ENCODE measurements at places on chromosomes 1 and 21.

DNA sequence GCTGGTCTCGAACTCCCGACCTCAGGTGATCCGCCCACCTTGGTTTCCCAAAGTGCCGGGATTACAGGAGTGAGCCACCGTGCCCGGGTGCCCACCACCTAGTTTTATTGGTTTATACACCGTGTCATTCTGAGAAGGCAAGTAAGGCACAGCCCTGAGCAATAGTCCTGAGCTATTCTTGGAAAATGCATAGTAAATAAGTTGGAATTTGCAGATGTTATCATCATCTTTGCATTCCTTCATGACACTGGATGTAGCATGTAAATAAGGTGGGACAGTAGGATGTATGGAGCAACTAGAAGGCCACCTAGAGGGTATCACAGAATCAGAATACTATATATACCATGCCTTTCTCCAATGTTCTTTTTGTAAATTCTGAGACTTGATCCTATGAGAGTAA lies 11.0 kb downstream of the TOR1AIP2 start:
- DNase-seq: no peak

DNA sequence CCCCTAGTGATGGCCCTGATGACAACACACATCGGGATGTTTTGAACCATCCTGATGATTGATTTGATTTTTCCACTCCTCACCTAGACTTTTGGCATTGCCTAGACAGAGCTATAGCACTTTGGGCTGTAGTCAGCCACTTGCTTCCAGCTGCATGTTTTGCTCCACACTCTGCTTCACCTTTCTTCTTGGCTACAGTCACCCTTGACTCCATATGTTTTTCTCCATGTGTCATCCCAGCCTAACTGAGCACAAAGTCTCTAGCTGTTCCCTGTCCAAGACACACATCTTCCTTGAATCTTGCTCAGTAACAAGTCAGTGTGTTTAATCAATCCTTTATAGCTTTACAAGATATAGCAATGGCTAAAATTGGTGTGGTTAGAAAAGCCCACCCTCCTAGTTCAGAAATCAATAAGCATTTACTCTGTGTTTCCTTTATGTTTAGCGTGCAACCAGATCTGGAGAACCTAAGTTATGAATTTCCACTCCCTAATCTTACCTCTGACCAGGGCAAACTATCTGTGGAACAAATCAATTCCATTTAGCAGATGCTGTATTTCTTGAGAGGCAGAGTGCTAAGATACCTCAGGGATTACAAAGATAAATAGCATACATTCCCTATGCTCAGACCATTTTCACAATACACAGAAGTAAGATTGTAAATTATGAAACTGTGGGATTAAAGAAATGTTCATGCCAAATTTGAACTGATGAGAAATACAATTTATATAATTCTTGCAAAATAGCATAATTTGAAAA lies 98.4 kb upstream of the LYPLAL1 start:
- no peak for DNase-seq

DNA sequence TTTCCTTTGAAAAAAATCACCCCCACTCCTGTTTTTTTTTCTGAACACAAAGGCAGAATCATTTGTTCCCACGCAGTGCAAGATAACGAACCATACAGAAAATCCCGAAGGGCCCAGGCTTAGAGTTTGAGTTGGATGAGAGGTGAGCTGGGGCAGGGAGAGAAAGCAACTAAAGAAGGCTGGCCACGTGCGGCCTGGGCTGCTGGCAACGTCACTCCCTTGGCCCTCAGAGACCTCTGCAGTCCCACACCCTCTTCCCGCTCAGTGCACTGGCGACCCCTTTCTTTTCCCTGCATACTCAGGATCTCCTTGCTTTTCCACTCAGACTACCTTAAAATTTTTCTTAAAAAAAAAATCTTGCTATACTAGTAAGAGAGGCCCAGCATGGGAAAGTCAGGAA lies 28.2 kb upstream of the CRNN start:
- no peak for DNase-seq

GRCh38 chr1:115192200-115192767 lies 103.0 kb upstream of the TSPAN2 start:
- DNase-seq: no peak

- DNase-seq: no peak
These were observed 18.1 kb downstream of the PLOD1 start for GRCh38 chr1:11952455-11953109.

DNA sequence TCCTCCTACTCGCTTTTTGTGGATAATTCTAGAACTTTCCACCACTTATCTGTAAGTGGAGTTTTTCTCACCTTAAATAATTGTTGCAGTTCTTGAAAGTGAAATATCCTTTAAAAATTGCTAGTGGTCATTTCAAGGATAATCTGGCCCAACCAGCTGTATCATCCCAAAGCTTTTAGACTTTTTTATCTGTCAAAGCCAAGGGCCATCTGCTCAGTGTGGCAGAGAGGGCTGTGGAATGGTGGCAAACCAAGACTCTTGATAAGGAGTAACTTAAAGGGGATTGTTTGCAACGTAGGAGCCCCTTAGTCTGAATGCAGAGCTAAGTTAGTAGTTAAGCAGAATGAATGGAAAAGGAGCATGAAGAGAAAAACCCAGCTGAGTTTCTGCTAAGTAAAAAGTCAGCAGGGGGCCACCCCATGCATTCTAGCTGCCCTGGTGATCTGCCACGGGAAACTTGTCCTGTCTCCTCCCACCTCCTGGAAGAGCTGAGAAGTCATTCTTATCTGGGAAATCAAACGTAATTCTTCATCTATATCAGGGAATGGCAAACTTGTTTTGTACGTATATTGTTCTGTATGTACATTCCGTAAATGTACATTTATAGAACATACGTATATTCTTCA lies 169.3 kb downstream of the PRDM2 start:
- DNase-seq: no peak

GRCh38 chr1:170908942-170909341 lies 26.4 kb upstream of the MROH9 start:
- no peak for DNase-seq

- DNase-seq: no peak
These were observed 120.1 kb downstream of the SEC16B start for GRCh38 chr1:177849579-177850290.

GRCh38 chr21:29789393-29789792 lies 150.4 kb downstream of the GRIK1 start:
- DNase-seq: no peak

DNA sequence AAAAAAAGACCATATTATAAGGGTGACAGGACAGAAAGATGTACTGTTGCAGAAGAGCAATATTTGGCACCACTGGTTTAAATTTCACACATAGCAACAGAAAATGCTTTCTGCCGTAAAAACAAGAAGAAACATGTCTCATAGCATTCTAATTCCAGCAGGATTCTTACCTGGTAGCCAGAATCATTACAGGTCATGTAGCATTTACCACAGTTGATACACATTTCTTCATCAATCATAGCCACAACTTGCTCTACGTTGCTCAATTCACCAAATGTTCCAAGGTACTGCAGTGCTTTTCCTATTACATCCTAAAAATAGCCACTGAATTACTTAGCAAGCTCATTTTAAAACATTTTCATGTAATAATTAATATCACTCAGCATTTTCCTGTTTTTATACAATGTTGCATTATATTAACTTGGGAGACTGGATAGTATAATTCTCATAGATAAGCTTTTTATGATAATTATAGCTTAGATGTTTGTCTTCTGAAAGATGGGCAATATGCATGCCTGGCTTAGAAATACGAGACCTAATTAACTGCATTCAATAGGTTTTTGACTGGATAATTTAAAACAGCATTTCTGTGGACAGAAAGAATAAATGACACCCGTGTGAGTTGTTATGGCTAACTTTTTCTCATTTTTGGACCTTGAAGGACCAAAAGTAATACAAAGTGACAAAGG lies 360.7 kb downstream of the PTBP2 start:
- no peak for DNase-seq

- DNase-seq: no peak
These were observed 90.4 kb downstream of the KCNK1 start for GRCh38 chr1:233704170-233704897.

- no peak for DNase-seq
These were observed 50.2 kb downstream of the LAMC2 start for GRCh38 chr1:183236158-183236725.

DNA sequence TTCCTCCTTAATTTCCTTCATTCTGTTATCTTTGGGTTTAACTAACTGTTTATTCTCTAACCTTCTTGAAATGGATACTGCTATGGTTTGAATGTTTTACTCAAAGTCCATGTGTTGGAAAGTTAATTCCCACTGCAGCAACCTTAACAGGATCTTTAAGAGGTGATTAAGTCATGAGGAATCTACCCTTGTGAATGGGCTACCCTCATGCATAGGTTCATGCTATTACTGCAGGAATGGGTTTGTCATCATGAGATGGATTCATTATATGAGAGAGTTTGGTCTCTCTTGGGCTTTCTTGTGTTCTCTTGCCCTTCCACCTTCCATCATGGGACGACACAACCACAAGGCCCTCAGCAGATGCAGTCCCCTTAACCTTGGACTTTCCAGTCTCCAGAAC lies 516.9 kb downstream of the ADGRL2 start:
- DNase-seq: no peak

DNA sequence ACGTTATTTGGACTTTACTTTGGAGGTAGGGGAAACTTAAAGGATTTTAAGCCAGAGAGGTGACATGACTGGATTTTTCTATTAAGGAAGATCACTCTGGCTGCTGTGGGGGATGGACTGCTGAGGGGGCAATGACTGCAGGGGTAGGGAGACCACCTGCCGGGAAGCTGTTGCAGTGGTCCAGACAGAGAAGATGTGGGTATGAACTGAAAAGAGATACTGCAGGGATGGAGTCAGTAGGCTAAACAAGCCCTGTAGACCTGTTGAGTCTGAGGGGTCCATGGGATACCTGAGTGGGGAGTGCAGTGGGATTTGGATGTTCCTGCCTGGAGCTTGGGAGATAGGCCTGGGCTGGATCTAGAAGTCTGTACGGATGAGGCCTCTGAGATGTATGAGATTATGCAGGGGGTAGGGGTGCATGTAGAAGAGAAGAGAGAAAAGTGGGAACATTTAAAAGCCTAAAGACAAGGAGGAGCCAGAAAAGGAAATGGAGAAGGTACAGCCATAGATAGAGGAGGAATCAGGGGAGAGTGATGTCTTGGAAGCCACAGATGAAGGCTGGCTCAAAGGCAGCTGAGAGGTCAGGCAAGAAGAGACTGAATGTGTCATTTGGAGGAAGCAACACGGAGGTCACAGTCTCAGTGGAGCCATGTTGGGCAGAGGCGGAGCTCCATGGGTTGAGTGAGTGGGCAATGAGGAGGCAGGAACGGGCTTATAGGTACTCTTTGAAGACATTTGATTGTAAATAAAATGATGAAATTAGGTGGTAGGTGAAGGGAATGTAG lies 25.9 kb upstream of the KCNA2 start:
- peak; percentile 4 for DNase-seq

- peak; percentile 39 for DNase-seq
These were observed 96.0 kb upstream of the DUSP10 start for GRCh38 chr1:221837896-221838295.

GRCh38 chr1:202189001-202189790 lies 4.4 kb upstream of the LGR6 start:
- DNase-seq: peak; percentile 62

GRCh38 chr21:35423709-35424108 lies 374.6 kb upstream of the RUNX1 start:
- no peak for DNase-seq

DNA sequence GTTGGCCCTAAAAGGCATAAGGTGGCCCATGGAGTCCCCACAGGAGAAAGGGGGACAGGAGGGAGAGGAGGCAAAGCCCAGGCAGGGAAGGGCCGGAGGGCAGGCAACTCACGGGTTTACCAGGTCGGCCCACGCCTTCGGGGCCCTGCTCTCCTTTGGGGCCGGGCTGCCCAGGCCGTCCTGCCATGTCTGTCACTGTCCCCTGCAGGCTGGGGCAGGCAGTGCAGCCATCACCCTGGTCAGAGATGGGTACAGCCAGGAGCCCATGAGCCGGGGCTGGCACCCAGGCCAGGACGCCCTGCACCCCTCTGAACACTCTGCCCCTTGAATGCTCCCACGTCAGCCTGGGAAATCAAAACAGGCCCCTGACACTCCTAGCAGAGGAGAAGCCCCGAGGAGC lies 19.8 kb downstream of the COL16A1 start:
- no peak for DNase-seq

DNA sequence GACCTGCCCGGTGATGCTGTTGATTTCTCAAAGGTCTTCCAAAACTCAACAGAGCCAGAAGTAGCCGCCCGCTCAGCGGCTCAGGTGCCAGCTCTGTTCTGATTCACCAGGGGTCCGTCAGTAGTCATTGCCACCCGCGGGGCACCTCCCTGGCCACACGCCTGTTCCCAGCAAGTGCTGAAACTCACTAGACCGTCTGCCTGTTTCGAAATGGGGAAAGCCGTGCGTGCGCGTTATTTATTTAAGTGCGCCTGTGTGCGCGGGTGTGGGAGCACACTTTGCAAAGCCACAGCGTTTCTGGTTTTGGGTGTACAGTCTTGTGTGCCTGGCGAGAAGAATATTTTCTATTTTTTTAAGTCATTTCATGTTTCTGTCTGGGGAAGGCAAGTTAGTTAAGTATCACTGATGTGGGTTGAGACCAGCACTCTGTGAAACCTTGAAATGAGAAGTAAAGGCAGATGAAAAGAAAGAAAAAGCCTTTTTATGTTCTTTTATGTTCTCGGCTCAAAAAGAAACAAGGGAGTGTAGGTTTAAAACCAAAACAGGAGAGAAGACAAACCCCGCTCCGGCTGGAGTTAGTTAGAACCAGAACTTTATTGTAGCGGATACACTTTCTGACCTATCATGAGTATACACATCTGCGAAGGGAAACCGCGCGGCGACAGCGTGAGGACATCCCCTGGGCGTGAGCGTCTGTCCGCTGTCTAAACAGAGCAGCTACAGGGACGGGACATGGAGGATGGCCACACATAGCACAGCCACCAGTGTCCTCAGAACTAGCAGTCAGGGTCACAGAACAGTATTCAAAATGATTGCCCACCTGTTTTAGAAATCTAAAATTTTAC lies 77.1 kb downstream of the PIK3CD start:
- DNase-seq: peak; percentile 82

DNA sequence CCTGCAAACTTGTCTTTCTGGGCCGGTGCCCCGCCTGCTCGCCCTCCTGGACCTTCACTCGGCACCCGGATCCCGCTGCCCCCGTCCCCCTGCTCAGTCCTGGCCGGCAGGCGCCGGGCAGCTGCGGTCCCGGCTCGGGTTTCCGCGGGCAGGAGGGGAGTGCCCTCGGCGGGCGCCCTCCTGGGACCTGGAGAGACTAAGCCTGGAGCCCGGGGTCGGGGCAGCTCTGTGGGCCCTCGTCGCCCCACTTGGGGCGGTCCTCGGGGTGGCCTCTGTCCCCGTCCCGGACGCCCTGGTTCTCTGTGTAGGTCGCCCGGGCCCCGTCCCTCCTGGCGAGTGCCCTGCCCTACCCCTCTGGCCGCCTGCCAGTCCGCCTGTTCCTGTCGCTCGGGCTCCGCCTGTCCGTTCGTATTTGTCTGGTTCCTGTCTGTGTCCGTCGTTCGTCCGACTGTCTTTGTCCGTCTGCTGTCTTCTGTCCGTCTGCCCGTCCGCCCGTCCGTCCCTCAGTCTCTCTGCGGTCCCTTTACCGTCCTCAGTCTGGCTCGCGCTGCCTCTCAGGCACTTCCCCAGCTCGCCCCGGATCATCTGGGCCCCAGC lies 490 bp downstream of the SERINC2 start:
- no peak for DNase-seq

All from T-helper 2 cell treated with Interferon-gamma antibody and Interleukin-4, amounts not matched to agents 5 μg/mL and 100 μg/mL, for 36 hours (primary cell).